ENCODE measurements at places on chromosomes 12 and 14.

GRCh38 chr14:79749065-79749464 lies 462.2 kb downstream of the DIO2 start:
- DNase-seq: no peak

DNA sequence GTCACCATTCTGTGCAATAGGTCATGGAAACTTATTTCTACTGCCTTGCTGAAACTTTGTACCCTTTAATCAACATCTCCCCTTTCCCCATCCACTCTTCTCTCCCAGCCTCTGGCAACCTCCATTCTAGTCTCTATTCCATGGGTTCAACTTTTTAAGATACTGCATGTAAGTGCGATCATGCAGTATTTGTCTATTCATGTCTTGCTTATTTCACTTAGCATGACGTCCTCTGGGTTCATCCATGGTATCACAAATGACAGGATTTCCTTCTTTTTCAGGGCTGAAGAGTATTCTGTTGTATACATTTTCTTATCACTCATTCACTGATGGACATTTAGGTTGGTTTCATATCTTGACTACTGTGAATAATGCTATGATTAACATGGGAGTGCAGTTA lies 222.4 kb downstream of the PAX9 start:
- DNase-seq: no peak

DNA sequence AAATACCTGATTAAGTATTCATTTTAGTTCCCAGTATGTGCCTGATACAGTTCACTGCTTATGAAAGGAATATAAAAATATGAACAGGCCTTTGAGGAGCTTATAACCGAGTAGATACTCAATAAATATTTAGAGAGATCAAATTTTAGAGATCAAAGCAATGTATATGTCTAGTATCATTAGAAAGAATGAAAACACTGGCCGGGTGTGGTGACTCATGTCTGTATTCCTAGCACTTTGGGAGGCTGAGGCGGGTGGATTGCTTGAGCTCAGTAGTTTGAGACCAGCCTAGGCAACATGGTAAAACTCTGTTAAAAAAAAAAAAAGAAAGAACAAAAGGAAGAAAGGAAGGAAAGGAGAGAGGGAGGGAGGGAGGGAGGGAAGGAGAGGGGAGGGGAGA lies 113.2 kb upstream of the EEA1 start:
- DNase-seq: no peak

DNA sequence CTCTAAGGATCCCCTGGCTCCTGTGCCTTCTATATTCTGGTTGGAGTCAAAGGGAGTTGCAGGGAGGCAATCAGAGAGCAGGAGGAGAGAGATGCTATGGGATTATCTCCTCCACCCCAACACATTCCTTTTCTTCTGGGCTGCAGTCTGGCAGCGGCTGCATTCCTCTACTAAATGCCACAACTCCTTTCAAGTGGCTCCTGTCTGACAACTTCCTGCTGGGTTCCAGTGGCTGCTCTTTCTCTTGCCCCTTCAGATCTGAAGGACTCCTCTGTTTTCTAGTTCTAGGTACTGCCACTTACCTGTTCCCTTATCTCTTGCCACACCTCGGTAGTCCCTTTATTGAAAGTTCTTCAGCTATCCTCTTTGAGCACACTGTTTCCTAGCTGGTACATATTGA lies 425.0 kb downstream of the SNAPC1 start:
- no peak for DNase-seq

DNA sequence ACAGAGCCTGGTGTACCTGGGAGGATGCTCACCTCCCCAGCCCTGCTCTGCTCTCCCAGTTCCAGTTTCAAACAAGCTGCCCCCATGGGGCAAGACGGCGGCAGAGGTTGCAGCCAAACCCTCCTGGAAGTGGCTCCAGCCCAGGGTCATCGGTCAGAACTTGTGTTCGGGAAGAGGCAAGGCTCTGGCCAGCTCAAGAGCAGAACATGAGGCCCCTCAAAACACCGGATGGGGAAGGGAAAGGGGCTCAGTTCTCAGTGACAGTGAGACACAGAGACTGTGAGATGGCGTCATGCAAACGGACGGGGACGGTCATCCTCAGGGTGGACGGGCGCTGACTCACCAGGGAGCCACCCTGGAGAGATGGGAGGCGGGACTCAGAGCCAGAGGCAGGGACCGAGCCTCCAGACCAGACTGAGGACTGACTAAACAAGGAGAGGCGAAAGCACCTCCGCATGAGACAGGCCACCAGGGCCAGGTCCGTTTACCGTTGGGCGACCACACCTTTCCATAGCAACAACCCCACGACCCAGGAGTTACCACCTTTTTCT lies 63.9 kb upstream of the GALNT9 start:
- no peak for DNase-seq

DNA sequence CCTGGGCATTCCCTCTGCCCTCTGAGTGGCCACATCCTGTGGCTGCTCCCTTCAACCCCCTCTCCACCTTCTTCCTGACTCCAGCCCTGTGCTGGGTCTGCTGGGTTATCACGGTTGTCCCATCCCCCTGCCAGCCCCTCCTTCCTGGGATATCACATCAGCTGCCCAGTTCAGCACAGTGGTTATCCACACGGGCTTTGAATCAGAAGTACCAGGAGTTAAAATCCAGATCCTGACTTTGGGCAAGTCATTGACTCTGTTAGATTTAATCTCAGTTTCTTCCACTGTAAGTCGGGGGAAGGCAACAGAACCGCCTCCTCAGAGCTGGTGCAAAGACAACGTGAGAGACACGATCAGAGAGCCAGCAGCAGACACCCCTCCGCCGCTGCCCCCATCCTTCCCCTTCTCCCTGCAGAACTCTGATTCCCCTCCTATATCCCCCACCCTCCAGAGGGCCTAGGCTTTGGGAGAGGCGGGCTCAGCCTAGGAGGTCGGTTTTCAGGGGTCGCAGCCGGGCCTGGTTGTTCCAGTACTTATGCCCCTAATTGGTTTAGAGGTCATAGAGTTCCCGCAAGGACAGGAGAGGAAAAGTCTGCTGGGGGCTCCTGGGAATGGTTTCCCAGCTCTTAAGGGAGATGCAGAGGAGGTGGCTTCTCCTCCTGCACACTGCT lies 42.5 kb downstream of the PRIMA1 start:
- no peak for DNase-seq

DNA sequence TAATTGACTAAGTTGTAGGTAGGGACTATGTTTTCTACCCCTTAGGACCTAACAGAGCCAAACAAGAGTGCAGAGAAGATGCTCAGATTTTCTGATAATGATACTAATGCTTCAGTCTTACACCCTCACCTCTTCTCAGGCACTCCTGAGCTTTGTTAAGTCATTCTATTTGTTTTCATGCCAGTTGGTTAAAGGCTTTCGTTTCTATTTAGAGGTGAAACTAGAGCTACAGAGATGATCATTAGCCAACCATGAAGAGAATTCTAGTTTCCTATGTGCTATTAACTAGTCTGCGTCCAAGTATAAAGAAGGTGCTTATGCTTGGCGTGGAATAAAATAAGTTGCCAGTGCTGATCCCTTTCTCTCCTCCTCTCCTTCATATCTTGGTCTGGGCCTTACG lies 34.6 kb upstream of the PYGL start:
- no peak for DNase-seq

DNA sequence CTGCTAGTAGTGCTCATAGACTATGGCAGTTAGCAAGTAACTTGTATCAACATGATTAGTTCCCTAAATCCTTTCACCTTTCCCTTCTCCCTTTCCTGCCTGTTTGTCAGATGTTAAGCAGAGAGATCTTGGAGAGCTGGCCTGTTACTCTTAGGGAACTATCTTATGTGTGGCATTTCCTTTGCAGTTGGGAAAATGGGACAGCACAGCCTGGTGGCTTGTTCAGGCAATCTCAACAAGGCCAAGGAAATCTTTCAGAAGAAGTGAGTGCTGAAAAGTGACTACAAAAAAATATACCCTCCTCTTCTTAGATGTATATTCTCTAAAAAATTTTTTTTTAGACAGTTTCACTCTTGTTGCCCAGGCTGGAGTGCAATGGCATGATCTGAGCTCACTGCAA lies 7.4 kb downstream of the PARP2 start:
- no peak for DNase-seq

- no peak for DNase-seq
Measured at GRCh38 chr12:50573271-50573670, 68.5 kb downstream of the DIP2B start.

DNA sequence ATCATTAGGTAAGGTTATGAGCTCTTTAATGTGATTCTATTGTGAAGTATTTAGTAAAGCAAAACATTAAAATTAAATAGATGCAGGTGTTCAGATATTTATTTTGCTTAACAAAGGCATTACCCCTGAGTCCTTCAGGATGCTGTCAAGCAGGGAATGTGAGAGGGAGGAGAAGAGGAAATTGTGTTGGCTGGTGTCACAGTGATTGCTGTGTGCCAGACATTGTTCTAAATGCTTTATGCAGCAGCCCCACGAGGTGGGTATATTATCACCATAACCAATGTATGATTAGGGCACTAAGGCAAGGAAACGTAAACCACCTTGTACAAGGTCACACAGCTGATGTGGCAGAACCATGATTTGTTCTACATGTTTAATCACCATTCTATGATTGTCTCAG lies 80.1 kb downstream of the STAB2 start:
- no peak for DNase-seq

- no peak for DNase-seq
Measured at GRCh38 chr12:66739940-66740651, 61.2 kb upstream of the GRIP1 start.

- no peak for DNase-seq
Measured at GRCh38 chr12:104858611-104859543, 99.2 kb downstream of the SLC41A2 start.

- DNase-seq: no peak
Measured at GRCh38 chr12:7136676-7137075, 6.5 kb downstream of the CLSTN3 start.

Data from effector memory CD8-positive, alpha-beta T cell (primary cell).